ENCODE measurements at places on chromosomes 2 and 18.

DNA sequence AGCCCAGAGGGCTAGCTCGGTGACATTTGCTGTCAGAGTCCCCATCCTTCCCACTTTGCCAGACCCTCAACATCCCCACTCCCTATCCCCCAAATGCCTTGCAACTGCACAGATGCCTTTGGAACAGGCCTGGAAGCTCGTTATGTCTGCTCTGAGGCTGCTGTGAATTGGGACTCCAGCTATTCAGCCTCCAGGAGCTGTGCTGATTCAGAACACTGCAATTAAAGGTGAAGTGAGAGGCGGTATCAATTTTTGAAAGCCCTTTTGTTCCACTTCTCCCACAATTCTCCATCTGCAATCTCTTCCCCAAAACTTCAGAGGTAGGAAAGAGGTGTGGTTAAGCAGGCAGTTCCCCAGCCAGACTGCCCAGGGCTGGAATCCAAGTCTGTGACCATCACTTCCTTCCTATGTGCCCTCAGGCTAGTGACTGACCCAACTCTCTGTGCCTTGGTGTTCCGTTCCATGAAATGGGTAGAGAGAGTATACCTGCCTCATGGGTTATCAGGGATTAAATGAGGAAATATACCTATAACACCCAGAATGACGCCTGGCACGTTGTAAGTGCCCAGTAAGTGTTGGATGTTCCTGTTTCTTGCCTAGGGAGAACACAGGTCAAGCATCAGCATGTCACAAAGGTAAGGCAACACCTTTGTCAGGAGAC, 17.5 kb downstream of the NOSTRIN start:
- no peak for DNase-seq

- DNase-seq, result no peak
Observed at GRCh38 chr2:17736989-17737388, 16.6 kb downstream of the SMC6 start.

GRCh38 chr2:232444409-232445148, 11.4 kb upstream of the ALPI start:
- DNase-seq, result peak; percentile 15

GRCh38 chr2:54899576-54900200, 150.6 kb downstream of the RTN4 start:
- no peak for DNase-seq

GRCh38 chr18:79576686-79577351, 102.8 kb upstream of the CTDP1 start:
- no peak for DNase-seq

GRCh38 chr2:242063436-242063835, 193.9 kb downstream of the RTP5 start:
- no peak for DNase-seq

GRCh38 chr2:218262237-218262600, 1.4 kb downstream of the GPBAR1 start:
- DNase-seq, result no peak

DNA sequence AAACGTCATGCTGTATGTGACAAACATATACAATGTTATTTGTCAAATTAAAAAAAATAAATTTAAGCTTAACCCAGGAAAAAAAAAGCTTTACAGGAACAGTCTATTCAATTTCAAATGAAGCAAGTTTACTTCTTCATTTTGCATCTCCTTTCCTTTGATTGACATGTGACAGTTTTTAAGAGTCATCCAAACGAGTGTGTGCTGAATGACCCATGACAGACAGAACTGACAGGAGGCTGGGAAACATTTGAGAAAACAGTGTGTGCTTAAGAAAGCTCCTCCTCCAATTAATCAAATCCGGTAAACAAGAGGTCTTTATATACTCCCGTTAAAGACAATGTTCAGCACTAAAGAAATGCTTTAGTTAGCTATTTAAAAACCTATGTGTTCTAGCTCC, 177.7 kb downstream of the SRBD1 start:
- DNase-seq, result no peak

GRCh38 chr2:20107352-20107751, 55.9 kb upstream of the LAPTM4A start:
- DNase-seq, result no peak
